ENCODE measurements at places on chromosomes 1 and 21. TPM values are rescaled to one million over a fixed set of nuclear protein-coding genes. Genes with fewer than 3 reads are reported as not detected.

DNA sequence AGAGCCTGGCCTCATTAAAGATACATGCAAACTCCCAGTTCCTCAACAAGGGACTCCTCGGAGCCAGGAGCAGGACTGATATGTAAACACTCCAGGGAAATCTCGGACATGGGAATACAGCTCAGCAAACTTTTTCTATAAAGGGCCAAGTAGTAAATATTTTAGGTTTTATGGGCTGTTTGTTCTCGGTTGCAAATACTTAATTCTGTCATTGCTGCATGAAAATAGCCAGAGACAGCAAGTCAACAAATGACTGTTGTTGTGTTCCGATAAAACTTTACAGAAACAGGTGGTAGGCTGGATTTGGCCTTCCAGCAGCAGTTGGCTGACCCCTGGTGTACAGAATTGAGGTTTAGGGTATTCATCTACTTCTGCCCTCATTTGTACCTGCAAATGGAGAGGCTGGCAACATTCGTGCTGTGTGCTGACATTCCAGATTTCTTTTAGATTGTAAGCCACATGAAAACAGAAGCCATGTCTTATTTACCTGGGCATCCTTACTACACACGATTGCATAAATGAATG is 360.3 kb downstream of the NTNG1 start:
- DNase-seq: no peak

The RPL11 gene
- total RNA-seq: 1,023 TPM

GRCh38 chr1:61160526-61160925 is 78.2 kb downstream of the NFIA start:
- DNase-seq: no peak

- no peak for DNase-seq
Measured at GRCh38 chr1:6270401-6270800, 9.5 kb upstream of the GPR153 start.

GRCh38 chr1:75423616-75424015 is 187.3 kb downstream of the SLC44A5 start:
- no peak for DNase-seq

- DNase-seq: no peak
Measured at GRCh38 chr21:23247334-23247733, 2249.1 kb downstream of the NCAM2 start.

The UBIAD1 gene
- 12.6 TPM for total RNA-seq

The CFHR4 gene
- total RNA-seq: 0.41 TPM

GRCh38 chr1:101136739-101137138 is 100.1 kb upstream of the S1PR1 start:
- no peak for DNase-seq
